ENCODE measurements at places on chromosomes 5 and 9.

- DNase-seq: no peak
Measured at GRCh38 chr5:9895302-9895645, 265.1 kb upstream of the TAS2R1 start.

DNA sequence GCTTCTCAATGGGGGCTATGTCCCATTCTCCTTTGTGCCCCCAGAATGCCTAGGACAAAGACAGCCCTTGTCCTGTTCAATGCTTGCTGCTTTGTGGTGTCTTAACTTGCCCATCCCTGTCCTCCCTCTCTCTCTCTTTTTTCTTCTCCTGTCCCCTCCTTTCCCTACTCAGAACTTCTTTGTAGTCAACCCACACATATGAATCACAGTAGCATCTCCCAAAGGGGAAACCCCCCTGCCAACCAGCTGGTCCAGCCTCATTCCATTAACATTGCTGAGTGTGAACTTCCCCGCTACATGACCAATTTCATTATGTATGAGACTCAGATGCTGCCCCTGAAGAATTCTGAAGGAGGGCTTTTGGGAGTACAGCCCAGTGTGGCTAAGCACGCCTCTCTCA is 408.3 kb downstream of the ENC1 start:
- DNase-seq: no peak

DNA sequence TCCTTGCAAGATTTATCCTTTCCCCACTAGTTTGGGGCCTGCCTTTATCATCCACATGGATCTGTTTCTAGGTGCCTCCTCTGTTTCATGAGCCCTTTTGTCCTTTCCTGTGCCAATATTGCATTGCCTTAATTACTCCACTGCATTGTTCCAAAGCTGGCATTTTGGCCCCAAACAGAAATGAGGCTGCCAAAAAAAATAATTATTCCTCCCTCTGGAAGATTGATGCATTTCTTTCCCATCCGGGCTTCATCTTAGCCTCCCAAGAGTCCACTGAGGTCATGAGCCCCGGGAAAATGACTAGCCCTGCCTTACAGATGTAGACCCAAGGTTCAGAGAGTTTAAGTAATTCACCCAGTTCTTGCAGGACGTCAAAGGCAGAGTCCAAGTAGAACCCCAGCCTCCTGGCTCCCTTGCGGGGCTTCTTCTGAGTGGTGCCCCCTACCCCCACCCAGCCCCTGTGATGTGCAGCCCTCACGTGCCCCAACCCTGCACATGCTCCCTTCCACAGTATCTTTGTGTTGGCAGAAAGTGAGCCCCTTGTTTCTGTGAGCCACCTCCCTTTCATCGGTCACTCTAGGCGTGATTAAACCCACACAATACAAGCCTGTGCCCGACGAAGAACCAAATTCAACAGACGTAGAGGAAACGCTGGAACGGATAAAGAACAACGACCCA is 62.1 kb downstream of the TMOD1 start:
- no peak for DNase-seq

GRCh38 chr9:137433349-137433915 is 7.7 kb downstream of the ENTPD8 start:
- no peak for DNase-seq

GRCh38 chr5:54421976-54422375 is 33.5 kb upstream of the HSPB3 start:
- no peak for DNase-seq

GRCh38 chr9:99056886-99057664 is 47.8 kb upstream of the TGFBR1 start:
- DNase-seq: no peak

GRCh38 chr5:124103671-124104070 is 591.7 kb downstream of the CSNK1G3 start:
- no peak for DNase-seq

- DNase-seq: no peak
Measured at GRCh38 chr5:158802941-158803341, 296.8 kb downstream of the EBF1 start.

GRCh38 chr9:105842023-105842644 is 147.8 kb downstream of the TMEM38B start:
- DNase-seq: no peak

DNA sequence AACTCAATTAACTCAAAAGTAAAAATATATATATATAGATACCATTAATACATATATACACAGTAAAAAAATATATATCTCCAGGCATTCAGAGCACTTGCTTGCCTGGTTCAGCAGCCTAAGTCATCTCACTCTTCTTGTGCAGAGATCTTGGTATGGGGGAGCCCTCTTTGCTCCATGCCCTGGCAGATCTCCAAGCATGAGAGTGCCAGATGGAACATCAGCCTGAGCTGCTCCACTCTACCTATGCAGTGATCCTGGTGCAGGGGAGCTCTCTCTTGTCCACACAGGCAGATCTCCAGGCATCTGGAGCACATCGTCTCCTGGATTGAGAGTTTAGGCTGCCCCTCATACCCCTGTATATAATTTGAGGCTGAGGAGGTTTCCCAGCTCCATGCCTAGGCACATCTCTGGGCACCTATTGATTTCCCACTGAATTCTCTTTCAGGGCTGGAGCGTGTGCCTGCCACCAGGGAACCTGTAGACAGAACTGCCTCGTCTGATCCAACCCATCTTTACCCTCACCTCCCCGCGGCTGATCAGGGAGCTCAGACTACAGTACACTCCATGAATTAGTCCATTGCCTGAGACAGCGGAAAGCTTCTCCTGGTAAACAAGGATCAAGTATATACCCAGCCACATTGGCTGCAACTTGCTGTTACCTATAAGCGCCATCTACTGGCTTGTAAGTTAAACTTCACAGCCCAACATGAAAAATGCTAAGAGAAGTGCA is 342.4 kb upstream of the GRIA1 start:
- no peak for DNase-seq

GRCh38 chr9:11003836-11004235 is 391.0 kb upstream of the PTPRD start:
- DNase-seq: no peak

DNA sequence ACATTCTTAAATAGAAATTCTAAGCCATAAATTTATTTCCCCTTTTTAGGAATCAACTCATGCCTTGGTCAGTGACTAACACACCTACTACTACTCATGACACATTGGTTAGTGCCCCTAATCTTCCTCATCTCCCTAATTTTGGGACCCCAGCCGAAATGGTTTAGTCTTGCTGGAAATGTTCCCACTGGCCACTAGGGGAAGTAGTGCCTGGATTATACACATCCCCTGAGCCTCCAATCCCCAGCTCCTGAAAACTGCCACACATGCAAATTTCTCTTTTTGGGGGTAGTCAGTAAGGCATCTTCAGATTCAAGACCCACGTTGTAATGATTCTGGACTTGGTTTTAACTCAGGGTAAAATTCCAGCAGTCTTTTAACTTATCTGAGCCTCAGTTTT is 79.8 kb downstream of the HSD17B3 start:
- no peak for DNase-seq

GRCh38 chr9:136190237-136190601 is 14.7 kb downstream of the LHX3 start:
- no peak for DNase-seq

DNA sequence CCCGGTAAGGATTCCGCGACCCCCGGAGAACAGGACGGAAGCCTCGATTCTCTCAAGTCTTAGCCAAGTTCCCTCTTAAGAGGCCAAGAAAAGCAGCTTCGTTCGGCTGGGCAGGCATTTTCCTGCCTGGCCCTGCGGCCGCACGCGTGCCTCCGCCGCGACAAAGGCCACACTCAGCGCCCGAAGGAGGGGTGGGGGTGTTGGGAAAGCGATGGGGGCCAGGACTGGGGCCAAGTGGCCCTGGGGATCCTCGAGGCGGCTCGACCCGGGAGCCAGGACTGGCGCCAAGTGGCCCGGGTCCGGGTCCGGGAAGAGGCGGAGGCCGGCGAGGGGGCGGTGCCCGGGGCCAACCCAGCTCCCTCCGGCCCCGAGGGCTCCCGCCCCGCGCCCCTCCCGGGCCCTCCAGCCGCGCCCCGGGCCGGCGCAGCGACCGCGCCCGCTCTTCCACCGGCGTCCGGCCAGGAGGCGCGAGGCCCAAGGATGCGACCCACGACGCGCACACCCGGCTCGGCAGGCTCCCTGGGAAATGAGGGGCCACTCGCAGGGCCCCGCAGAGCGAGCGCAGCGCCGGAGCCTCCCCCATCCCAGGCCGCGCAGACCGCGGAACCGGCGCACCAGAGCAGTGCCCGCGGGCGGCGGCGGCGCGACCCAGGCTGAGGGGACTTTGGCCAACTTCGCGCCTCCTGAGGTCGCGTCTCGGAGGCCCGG is 756 bp downstream of the VAV2 start:
- no peak for DNase-seq

GRCh38 chr5:164869325-164869724 is 1363.9 kb downstream of the MAT2B start:
- no peak for DNase-seq
